GM06990 (cell line): ENCODE measurements at places on chromosomes 3 and 15.

DNA sequence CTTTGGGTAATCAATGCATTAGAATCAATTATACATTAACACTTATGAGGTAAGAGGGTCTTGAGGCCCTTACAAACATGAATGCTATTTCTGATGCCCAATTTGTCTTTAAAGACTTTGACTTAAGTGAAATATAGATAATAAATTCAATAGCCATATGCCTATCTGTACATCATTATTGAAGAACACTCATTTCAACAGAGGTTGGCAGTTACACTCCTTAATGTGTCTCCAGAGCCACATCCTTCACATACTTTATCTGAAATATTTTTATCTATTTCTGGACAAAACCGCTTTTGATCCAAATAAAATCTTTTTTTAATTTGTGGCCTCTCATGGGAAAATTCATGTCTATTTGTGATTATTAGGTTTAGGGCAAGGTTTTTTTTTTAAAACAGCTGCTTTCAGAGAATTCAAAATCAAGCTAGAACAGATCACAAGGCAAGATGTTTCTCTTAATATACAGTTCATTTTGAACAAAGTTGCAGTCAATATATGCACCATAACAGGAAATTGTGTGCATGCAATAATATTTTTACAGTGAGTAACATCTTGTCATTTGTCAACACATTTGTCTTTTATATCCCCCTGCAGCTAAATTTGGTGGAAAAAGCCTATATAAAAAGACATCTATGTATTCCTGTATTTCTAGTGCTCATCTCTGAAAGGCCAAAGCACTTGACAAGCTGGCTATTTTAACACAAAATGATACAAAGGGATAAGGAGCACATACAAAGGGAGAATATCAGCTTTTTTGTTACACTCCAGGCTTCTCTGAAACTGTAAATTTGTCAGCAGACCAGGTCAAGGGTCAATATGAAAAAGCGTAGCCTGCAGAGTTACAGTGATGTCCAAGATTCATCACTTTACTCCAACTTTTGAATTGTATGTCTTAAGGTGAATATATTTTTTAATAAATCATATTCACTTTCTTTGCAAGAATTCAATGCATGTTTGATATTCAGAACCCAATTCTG is 146.2 kb upstream of the DPH6 start:
- no peak for DNase-seq

- DNase-seq = no peak
Measured at GRCh38 chr3:94378322-94378721, 315.5 kb downstream of the NSUN3 start.

DNA sequence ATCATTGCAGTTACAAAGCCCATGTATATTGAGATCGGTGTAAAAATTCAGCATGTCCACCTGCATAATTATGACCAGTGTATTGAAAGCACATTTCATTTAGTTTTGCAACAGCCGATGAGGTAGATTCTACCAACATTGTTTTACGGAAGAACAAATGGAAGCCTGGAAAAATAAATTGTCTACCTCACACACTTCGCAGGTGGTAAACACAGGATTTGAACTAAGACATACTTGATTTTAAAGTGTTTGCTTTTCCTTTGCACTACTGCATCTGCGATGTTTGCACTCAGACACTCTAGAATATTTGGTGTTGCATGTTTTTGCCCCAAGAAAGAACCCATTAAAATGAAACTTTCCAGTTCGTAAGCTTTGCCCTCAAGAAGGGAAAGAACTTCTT is 148.4 kb downstream of the PGPEP1L start:
- DNase-seq = no peak

DNA sequence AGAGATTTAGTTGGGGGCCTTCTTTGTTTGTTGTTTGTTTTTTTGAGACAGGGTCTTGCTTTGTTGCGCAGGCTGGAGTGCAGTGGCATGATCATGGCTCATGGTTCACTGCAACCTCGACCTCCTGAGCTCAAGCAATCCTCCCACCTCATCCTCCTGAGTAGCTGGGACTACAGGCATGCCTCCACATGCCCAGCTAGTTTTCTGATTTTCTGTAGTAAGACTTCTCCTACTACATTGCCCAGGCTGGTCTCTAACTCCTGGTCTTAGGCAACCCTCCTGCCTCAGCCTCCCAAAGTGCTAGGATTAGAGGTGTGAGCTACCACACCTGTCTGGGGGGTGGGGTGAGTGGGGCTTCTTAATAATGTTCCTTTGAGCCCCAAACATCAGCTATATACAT is 148.3 kb upstream of the ADAMTS9 start:
- no peak for DNase-seq

DNA sequence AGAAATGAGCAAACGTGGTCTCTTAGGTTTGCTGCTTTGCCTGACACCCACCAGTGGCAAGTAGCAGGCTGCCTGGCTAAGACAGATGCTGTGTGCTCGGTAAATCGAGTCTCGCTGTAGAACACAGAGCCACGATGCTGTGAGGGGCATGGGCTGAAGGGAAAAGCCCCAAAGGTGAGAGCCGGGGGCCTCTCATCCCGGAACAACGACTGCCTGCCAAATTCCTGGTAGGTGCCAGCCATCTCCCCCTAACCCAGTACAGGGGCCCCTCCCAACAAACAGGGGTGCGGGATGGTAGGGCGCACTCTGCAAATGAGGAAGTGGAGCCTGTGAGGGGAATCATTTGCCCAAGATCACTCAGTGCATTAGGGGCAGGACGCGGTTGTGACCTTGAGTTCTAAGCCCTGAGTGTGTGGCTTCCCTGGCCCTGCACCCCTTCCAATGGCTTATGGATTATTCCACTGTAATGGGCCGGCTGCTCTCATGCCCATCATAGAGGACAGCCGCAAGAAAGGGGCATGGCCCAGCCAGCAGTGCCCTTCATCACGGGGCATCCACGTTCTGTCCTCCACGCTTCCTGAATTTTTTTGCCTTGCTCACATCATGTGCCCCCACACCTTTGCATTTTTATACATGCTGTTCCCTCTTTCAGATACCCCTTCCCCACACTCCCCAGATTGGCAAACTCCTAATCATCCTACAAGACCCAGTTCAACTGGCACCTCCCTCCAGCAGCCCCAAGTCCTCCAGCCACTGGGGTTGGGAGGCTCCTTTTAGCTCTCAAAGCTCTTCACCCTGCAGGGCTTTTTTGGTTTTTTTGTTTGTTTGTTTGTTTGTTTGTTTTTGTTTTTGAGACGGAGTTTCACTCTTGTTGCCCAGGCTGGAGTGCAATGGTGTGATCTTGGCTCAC is 125.4 kb downstream of the NUP210 start:
- DNase-seq = no peak

- DNase-seq = no peak
Measured at GRCh38 chr3:121897296-121897695, 3.1 kb downstream of the SLC15A2 start.

DNA sequence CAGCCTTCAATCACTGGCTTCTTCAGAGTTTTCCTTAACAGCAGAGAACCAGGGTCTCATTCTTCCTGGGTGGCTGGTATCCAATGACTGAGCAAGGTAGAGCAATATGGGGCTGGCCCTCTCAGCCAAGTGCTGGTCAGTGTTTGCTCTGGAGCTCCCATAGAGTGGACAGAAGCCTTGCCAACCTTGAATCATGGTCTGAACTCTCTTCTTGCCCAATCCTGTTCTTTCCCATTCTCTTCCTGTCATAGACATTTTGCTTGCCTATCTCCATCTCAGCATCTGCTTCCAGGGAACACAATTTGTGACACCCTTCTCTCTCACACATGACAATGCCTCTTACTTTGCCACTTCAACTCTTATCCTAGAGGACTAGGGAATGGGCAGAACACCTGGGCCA is 245.6 kb upstream of the PEX5L start:
- DNase-seq = no peak

GRCh38 chr3:171981271-171981605 is 58.1 kb upstream of the FNDC3B start:
- no peak for DNase-seq

- peak; percentile 29 for DNase-seq
Measured at GRCh38 chr3:139111392-139112229, 66.9 kb upstream of the PRR23C start.

GRCh38 chr3:126845920-126846715 is 136.8 kb upstream of the PLXNA1 start:
- DNase-seq = no peak

DNA sequence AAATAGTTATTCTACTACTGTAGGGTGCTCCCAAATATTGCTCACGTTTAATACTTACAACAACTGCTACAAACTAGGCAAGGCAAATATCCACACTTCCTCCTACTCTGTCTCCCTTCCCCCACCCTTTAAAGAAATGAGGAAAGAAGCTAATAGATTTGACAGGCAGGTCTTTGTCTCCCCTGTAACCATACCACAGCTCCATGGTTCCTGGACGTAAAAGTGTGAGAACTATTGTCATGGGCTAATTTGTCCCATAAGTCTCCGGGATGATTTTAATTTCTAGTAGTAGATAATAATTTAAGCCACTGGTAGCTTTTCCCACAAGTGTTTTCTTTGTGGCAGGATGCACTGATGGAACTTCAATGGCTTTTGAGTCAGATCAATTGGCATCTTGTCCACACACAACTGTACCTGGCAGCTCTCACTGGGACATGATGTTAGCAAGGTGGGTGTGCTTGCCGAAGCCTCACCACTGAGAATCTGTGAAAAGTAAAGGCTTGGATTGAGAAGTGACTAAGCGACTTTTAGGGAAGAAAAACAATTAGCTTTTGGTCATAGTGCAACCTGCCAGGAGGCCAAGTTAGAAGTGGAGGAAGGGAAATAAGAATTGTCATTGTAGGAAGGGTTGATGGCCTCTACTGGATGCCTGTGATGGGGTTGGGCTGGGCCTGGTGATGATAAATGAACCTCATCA is 1.4 kb upstream of the CPOX start:
- no peak for DNase-seq

GRCh38 chr15:41218851-41219250 is 11.7 kb downstream of the EXD1 start:
- no peak for DNase-seq

GRCh38 chr3:197368330-197368729 is 69.9 kb upstream of the DLG1 start:
- DNase-seq = no peak

DNA sequence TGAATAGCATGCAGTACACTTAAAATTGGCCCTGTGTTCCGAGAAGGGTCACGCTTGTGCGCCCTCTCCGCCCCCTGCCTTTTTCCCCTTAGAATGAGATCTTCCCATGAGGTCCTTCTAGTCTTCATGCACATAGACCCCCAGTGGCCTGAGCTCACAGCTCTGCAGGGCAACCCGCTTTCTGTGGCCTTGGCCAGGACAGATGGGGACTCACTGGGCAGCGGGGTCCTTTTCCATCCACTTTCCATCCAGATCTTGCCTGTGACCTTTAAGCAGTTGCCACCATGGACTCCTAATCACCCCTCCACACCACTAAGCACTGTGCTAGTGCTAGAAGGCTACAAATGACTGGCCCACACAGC is 244.4 kb downstream of the UACA start:
- no peak for DNase-seq

DNA sequence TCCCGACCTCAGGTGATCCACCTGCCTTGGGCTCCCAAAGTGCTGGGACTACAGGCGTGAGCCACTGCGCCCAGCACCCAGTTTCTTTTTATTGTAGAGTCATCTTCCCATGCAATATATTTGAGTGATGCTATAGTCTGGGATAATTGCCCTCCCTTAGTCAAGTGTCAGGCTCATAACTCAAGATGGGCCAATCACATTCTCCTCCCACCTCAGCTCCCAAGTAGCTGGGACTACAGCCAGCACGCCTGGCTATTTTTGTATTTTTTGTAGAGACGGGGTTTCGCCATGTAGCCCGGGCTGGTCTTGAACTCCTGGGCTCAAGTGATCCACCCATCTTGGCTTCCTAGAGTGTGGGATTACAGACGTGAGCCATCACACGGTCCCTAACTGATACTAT is 15.2 kb upstream of the PTPN9 start:
- no peak for DNase-seq

- no peak for DNase-seq
Measured at GRCh38 chr3:33313331-33313730, 36.1 kb downstream of the FBXL2 start.

DNA sequence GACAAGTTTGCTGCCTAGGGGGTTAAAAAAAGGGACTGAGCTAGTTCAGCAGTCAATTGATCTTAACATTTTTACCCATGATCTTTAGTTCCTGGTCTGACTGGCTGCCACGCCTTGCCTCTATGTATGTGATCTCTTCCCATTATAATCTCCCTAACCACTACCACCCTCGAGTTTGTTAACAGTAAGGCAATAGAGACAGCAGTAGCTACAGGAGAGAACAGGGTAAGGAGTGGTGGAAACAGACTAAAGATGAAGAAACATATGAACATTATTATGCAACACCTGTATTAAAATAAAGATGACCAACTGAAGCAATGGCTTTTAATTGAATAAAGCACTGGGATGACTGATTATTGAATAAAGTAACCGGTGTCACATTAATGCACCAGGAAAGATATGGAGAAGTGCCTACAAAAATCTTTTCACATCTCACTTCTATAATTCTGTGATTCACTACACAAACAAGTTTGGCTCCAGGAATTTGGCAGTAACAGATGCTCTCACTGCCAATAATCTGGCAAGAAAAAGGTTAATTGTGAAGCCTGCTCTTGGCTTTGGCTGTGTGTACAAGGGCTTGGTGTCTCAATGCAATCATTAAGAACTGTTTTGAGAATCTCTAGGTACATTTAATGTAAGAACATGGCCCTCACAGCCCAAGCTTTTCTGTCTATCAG is 95.7 kb downstream of the HHLA2 start:
- DNase-seq = no peak

GRCh38 chr3:48400824-48401433 is 28.9 kb downstream of the FBXW12 start:
- no peak for DNase-seq

DNA sequence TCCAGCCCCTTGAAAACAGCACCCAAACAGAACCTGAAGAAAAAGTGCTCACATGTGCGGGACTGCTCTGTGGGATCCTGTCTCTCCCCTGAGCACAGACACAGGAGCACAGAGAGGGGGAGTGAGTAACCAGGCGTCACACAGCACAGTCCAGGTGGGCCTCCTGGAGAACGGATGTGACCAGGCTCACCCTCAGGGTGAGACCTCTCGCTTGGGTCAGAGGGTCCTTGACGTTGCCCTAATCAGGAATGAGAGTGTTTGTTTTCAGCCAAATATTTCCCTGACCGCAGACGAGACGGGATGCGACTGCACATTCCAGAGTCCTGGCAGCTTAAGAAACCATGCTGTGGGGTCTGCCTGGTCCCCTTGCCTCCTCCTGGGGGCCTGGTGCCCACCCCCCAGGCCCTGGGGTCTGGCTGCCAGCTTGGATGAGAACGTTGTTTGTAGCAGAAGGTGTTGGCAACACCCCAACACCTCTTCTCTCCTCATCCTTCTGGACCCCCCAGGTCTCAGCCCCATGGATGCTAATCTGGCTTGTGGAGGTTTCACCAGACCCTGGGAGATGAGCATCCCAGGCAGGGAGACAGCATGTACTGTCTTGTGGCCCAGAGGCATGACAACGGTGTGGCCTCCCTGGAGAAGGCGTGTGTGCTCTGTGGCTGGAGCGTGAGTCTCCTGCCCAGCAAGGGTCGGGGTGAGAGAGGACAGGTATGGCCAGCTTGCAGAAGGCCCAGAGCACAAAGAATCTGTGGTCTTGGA is 42.1 kb upstream of the SLC6A6 start:
- DNase-seq = no peak

GRCh38 chr3:32166654-32167053 is 60.2 kb downstream of the GPD1L start:
- no peak for DNase-seq

GRCh38 chr3:139113231-139113992 is 68.7 kb upstream of the PRR23C start:
- DNase-seq = no peak
